ENCODE measurements at places on chromosomes 2 and 18. TPM values are rescaled to one million over a fixed set of nuclear protein-coding genes. Genes with fewer than 3 reads are reported as not detected.

- H3K4me3 ChIP-seq = no peak overlapping the region
- peaks cover 13% of the 10 kb centered on the region for H3K4me1 ChIP-seq
- peaks cover 2% of the 10 kb centered on the region for H3K36me3 ChIP-seq
- H3K27ac ChIP-seq = no peak overlapping the region
- H3K27me3 ChIP-seq = 0 out of 2 replicates have a peak, but pooled peaks cover 2% of the 10 kb centered on the region
Measured at GRCh38 chr2:191675807-191676721, 1.9 kb upstream of the NABP1 start.

- H3K4me1 ChIP-seq = no peaks in the 10 kb centered on the region
- DNase-seq = no peak
- no peaks in the 10 kb centered on the region for H3K27me3 ChIP-seq
- no peak overlapping the region for H3K27ac ChIP-seq
Measured at GRCh38 chr2:23002234-23002633, 382.7 kb upstream of the KLHL29 start.

GRCh38 chr18:13412901-13413300 lies 194.3 kb downstream of the LDLRAD4 start:
- H3K27ac ChIP-seq = no peak overlapping the region
- H3K27me3 ChIP-seq = no peaks in the 10 kb centered on the region
- no peaks in the 10 kb centered on the region for H3K4me1 ChIP-seq
- DNase-seq = no peak
- H3K4me3 ChIP-seq = no peak overlapping the region

- H3K36me3 ChIP-seq = no peaks in the 10 kb centered on the region
- no peak overlapping the region for H3K4me3 ChIP-seq
- no peak for DNase-seq
Measured at GRCh38 chr2:61456070-61456745, 14.7 kb downstream of the USP34 start.

DNA sequence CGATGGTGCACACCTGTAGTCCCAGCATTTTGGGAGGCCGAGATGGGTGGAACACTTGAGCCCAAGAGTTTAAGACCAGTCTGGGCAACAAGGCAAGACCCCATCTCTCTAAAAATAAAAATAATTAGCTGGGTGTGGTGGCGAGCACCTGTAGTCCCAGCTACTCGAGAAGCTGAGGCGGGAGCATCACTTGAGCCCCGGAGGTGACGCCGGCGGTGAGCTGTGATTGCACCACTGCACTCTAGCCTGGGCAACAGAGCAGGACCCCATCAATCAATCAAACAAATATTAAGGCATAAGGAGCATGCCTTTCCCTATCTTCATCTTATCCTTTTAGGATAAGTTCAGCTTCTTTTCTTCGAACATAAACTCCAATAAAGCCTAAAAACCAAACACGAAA lies 1.1 kb downstream of the WDSUB1 start:
- H3K4me1 ChIP-seq = peaks cover 18% of the 10 kb centered on the region
- no peaks in the 10 kb centered on the region for H3K36me3 ChIP-seq
- DNase-seq = no peak
- H3K27ac ChIP-seq = no peak overlapping the region
- peak overlapping the region; percentile 57 for H3K4me3 ChIP-seq

- H3K27me3 ChIP-seq = no peaks in the 10 kb centered on the region
- no peak overlapping the region for H3K4me3 ChIP-seq
- H3K36me3 ChIP-seq = no peaks in the 10 kb centered on the region
- H3K4me1 ChIP-seq = no peaks in the 10 kb centered on the region
- H3K27ac ChIP-seq = no peak overlapping the region
- DNase-seq = no peak
Measured at GRCh38 chr2:174450021-174450816, 36.6 kb downstream of the GPR155 start.

- no peaks in the 10 kb centered on the region for H3K36me3 ChIP-seq
- H3K27ac ChIP-seq = no peak overlapping the region
- H3K27me3 ChIP-seq = peaks cover 33% of the 10 kb centered on the region
- DNase-seq = no peak
- H3K4me3 ChIP-seq = no peak overlapping the region
- H3K4me1 ChIP-seq = no peaks in the 10 kb centered on the region
Measured at GRCh38 chr18:78295262-78295661, 684.4 kb upstream of the SALL3 start.

DNA sequence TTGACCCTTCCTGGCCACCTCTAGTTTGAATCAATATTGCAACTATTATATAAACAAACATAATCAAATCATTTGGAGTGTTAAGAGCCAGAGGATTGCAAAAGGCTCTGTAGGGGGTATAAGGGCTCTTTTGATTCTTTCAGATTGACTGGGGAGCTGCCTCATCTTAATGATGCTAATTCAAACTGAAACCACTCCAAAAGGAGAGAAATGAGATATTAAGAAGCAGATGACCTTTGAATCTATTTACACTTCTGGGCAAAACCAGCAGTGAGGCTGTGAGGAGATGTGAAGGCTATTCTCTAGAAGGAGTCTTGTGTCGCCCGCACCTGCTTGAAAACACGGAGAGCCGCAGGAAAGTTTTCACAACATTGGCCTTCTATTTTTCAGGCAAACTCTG lies 311.2 kb upstream of the CRIM1 start:
- no peak overlapping the region for H3K4me3 ChIP-seq
- no peaks in the 10 kb centered on the region for H3K36me3 ChIP-seq
- peaks cover 2% of the 10 kb centered on the region for H3K27me3 ChIP-seq
- no peaks in the 10 kb centered on the region for H3K4me1 ChIP-seq
- no peak overlapping the region for H3K27ac ChIP-seq

GRCh38 chr2:217664761-217665160 lies 338.0 kb downstream of the TNS1 start:
- H3K4me1 ChIP-seq = no peaks in the 10 kb centered on the region
- H3K27me3 ChIP-seq = no peaks in the 10 kb centered on the region
- no peak overlapping the region for H3K4me3 ChIP-seq

DNA sequence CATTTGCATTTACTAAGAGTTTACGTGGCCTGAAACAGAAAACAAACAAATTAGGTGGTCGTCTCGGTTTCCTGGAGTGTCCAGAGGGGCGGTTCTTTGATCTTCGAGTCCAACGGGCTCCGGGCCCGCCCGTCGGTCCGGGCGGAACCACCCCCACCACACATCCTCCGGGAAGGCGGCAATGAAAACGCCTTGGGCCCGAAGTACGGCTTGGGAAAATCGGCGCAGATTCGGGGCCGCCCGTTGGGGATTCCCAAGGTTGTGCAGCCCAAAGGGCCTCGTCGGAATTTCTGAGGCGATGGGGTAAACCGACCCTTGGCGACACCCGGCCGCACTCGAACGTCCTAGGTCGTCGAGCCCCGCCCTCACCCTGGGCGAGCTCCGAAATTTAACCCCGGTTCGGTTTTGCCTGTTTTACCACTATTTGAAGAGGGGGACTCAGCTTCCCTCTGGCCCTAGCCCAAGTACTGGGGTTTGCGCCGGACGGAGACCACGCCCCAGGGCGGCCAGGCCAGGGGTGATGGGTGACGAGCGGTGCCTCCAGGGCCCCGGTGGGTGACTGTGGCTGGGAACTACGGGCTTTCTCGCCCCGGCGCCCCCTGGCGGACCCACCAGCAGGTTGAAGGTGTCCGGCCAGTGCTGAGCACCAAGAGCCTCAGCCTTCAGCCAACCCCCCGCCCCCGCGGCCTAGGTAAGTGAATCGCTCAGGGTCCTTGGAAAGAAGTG lies 1.9 kb upstream of the CFAP53 start:
- no peaks in the 10 kb centered on the region for H3K27me3 ChIP-seq
- no peak for DNase-seq
- no peaks in the 10 kb centered on the region for H3K4me1 ChIP-seq
- H3K27ac ChIP-seq = no peak overlapping the region

- no peaks in the 10 kb centered on the region for H3K27me3 ChIP-seq
- no peaks in the 10 kb centered on the region for H3K36me3 ChIP-seq
- no peak overlapping the region for H3K4me3 ChIP-seq
- DNase-seq = no peak
- no peaks in the 10 kb centered on the region for H3K4me1 ChIP-seq
Measured at GRCh38 chr2:15751477-15751876, 159.8 kb downstream of the DDX1 start.

DNA sequence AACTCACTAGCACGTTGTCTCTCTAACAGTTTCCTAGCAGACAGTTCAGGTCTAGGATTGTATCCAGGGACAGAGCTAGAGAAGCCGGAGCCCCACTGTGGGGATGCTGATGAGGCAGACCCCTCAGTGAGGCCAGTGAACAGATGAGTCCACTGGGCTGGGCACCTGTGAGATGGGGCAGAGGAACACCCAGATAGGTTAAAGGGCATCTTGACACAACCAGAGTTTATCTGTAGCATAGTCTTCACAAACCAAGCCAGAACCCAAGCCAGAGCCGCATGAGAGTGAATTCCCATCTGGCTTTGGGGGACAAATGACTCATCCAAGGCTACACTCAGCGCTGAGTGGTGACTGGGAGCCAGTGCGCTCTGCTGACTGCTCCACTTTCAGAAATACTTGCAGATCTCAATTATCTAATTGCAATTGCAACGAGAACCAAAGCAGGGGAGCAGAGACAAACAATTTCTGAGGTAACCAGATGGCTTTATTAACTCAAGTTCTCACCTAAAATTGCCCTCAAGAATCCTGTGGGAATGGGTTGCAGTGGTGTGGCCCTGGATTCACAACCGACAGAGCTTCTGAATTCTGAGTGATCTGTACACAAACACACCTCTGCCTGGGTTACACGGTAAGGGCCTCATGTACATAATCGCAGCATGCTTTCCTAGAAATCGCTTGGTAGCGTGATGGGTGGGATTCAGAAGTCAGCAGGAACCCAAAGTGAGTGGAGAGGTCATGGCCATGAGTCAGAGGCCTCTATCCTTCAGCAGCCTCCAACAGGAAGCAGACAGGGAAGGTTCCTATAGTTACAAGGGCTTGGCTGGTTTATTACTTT lies 48.7 kb upstream of the MSH2 start:
- H3K4me1 ChIP-seq = peaks cover 7% of the 10 kb centered on the region
- H3K27me3 ChIP-seq = no peaks in the 10 kb centered on the region
- no peaks in the 10 kb centered on the region for H3K36me3 ChIP-seq
- DNase-seq = no peak
- no peak overlapping the region for H3K4me3 ChIP-seq
- peak overlapping the region; percentile 27 for H3K27ac ChIP-seq

DNA sequence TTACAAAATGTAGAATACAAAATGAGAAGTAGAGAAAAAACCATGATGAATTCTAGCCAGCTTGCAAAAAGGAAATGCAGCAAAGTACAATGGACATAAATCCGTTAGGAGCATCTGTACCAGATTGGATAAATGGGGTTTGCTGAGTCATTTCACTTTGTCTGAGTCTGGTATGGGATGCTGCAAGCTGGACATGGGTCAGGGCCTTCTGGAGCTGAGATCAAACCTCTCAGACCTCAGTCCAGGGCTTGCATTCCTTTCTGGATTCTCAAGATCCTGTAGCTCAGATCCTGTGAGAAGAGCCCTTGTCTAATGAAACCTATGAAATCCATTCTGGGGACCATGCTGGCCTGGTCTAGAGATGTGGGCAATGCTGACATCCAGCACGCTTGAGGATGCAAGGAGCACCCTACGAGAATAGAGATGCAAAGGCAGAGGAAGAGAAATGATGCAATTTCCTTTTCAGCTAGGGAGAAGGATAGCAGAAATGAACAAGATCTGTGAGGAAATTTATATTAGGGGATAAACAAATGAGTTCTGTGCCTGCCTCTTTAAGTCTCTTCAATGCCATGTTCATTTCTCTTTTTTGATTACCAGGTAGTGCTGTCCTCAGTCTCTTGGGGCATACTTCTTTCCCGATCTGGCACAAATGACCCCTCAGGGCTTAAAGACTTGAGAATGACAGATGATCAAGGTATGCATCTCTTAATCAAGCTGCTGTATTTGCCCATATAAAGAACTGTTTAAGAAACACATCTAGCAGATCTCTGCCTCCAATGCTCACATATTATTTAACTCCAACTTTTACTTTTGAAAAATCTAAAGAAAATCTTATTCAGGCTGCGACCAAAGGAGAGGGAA lies 230.4 kb downstream of the MEIS1 start:
- H3K27ac ChIP-seq = no peak overlapping the region
- no peaks in the 10 kb centered on the region for H3K27me3 ChIP-seq
- DNase-seq = no peak
- H3K36me3 ChIP-seq = no peaks in the 10 kb centered on the region

DNA sequence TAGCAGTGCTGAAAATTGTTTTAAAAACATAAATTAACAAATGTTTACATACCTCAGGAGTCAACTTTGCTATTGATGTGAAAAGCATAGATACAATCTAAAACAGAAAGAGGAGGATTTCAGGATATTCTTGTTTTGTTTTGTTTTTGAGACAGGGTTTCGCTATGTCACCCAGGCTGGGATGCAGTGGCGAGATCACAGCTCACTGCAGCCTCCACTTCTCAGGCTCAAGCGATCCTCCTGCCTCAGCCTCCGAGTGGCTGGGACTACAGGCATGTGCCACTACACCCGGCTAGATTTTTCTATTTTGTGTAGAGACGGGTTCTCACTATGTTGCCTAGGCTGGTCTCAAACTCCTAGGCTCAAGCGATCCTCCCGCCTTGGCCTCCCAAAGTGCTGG lies 60.6 kb downstream of the C2orf74 start:
- no peak for DNase-seq
- H3K4me1 ChIP-seq = no peaks in the 10 kb centered on the region
- H3K27me3 ChIP-seq = no peaks in the 10 kb centered on the region
- no peak overlapping the region for H3K27ac ChIP-seq

- no peak for DNase-seq
- peaks cover 7% of the 10 kb centered on the region for H3K4me1 ChIP-seq
- H3K4me3 ChIP-seq = no peak overlapping the region
- no peaks in the 10 kb centered on the region for H3K27me3 ChIP-seq
- no peaks in the 10 kb centered on the region for H3K36me3 ChIP-seq
- H3K27ac ChIP-seq = no peak overlapping the region
Measured at GRCh38 chr2:238155051-238155760, 3.6 kb upstream of the ERFE start.

- H3K4me1 ChIP-seq = no peaks in the 10 kb centered on the region
- DNase-seq = no peak
- H3K4me3 ChIP-seq = no peak overlapping the region
- no peaks in the 10 kb centered on the region for H3K27me3 ChIP-seq
Measured at GRCh38 chr2:170267071-170267470, 89.1 kb downstream of the MYO3B start.

DNA sequence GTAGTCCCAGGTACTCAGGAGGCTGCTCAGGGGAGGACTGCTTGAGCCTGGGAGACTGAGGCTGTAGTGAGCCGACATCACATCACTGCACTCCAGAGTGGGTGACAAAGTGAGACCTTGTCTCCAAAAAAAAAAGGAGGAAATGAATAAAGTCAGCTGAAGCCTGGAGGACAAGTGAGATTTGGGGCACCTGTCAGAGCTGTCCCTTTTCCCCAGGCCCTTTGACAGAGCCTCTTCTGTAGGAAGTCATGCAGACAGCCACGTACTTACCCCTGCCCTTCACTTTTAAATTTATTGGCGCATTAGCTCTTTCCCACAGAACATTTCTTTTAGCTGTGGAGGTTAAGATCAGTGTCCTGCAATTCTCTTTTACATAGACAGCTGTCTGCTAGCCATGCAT lies 151.0 kb upstream of the DNMT3A start:
- no peak for DNase-seq
- no peak overlapping the region for H3K4me3 ChIP-seq
- H3K36me3 ChIP-seq = no peaks in the 10 kb centered on the region
- H3K4me1 ChIP-seq = no peaks in the 10 kb centered on the region

Gene DYNAP
- total RNA-seq = not detected

Gene CPLX4
- not detected for total RNA-seq

Gene RAB6C
- total RNA-seq = 0.13 TPM

Gene REG3A
- total RNA-seq = not detected
